ENCODE measurements at places on chromosomes 1 and 21.

DNA sequence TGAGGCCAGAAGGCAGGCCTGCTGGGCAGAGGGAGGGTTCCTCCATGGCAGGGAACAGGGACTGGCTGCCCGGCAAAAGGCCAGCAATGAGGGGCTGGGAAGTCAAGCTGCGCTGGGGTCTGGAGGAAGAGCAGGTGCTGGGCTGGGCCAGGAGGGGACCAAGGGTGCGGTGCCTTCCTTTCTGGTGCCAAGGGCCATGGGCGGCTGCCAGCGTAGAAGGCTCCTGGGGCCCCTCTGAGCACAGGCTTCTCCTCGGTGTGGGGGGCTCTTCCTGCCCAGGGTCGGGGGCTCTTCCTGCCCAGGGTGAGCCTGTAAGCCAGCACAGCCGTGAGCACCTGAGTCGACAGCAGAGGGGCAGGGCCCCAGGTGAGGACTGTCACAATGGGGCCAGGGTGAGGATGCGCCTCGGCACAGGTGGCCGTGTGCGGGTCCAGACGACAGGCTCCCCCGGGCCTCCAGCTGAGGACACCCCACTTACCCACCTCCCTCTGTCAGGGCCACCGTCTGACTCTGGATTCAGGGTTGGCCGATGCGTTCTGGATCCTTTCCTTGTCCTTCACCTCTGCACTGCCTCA is 10.7 kb upstream of the DNMT3L start:
- DNase-seq = no peak

DNA sequence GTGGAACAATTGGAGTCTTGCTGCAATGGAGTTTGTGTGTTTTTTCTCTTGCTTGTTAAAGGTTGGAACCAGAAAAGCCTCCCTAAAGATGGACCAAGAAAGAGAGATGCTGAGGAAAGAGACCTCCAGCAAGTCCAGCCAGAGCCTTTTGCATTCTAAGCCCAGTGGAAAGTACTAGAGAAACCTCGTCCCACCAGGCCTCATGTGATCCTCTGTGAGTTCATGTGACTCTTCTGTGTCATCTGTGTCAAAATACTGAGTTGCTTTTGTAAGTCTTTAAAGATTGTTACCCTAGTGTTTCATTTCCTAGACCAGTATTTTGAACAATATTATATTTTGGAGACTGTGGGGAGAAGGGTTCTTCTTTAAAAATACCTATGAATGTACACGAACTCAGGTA is 12.5 kb upstream of the EFHD2 start:
- DNase-seq = no peak

GRCh38 chr1:118914379-118915161 is 73.6 kb downstream of the TBX15 start:
- no peak for DNase-seq

GRCh38 chr1:227944931-227945890 is 2.5 kb downstream of the WNT9A start:
- no peak for DNase-seq

DNA sequence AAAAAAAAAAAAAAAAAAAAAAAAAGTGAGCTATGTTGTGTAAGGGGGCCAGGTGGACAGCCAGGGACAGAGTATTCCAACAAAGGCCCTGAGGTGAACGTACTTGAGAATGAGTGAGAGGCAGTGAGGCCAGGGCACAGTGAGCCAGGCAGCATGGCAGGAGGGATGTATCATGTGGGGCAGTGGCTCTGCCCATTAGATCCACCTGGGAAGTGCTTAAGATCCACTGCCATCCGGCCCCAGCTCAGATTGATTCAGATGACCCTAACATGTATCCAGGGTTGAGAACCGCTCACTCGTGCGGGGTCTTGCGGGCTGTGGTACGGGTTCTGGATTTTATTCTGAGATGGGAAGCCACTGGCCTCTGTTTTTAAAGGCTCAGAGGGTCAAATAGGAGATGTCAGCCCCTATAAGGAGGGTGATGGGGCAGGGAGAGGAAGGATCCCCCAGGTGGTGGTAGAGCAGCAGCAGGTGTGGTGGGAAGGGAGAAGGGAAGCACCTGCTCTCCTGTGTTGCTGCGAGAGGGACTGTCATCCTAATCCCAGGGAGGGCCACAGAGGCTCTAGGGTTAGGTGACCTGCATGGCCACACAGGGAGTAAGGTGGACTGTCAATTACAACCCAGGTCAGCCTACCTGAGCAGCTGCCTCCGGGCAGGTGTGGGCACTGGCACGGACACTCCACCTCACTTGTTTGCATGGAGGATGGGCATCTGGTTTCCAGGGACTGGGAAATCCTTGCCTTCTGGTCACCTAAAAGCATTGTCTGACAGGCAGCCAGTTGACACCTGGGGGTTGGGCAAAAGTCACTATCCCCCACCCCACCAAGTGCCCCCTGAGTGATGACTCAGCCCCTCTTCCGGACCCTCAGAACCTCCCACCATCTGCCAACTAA is 31.6 kb downstream of the CDK18 start:
- no peak for DNase-seq

DNA sequence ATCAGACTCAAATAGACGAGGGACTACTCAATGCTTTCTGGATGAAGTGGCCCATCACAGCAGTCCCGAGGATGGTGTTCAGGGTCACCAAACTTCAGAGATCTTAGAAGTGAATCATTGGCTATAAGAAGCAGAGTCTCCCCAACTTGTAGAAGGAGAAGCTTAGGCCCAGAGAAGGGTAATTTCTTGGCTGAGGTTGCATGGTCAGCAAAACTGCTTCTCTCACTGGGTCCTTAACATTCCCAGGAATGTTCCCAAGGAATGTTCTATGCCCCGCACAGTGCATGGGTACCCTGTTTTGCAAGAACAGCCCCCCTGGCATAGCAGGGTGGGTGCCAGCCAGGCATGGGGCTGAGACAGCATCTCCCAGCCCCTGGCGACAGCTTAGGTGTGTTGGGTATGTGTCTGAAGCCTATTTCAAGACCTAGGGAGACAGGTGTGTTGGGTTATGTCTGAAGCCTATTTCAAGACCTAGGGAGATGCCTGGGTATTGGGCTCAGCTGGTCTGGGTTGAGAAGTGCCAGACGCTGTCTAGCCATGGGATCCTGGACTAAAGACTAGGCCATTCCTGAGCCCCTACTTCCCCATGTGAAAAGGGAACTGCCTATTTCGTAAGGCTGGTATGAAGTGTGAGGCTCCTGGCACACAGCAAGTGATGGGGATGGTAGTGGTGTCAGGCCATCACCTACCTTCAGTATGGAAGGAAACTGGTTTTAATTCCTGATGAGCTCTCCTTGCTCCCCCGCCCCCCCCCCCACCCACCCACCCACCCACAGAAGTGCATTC is 26.1 kb downstream of the PADI6 start:
- DNase-seq = no peak

GRCh38 chr1:169697755-169698154 is 13.7 kb downstream of the SELL start:
- DNase-seq = no peak
